ENCODE measurements at places on chromosomes 3 and 15.

DNA sequence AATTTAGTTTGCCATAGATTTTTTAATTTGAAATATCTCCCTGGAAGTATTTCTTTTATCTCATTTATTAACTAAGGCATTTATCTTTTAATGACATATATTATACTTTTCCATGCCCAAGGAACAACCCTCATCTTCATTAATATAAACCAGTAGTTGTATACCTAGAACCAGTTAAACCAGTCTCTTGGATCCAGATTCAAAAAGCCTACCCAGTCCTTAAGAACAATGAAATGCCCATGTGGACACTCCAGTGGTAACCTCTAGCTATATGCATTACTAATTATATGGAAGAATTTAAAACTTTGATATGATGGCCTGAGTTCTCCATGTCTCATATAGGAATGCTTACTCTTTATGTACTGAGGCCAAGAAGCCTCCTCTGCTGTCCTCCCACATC is 4.8 kb downstream of the SIDT1 start:
- no peak for DNase-seq

GRCh38 chr3:85979034-85979433 is 1011.9 kb downstream of the VGLL3 start:
- no peak for DNase-seq

GRCh38 chr15:25850154-25851111 is 12.7 kb downstream of the ATP10A start:
- DNase-seq, result no peak

DNA sequence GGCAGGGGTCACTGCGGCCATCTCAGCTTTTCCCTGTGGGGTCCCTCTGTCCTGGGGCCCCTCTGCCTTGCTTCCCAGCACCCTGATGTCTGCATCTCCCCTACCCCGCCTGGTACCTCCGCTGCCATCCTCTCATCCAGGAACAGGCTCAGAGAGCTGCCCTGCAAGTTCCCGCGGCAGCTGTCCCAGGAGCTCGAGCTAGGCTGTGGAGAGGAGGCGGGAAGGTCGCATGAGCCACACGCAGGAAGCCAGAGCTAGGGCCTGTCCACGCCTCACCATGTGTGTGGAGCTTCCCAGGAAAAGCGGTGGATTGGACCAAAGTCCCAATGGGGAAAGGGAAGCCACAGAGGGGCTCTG is 12.5 kb downstream of the PLA2G4B start:
- no peak for DNase-seq

DNA sequence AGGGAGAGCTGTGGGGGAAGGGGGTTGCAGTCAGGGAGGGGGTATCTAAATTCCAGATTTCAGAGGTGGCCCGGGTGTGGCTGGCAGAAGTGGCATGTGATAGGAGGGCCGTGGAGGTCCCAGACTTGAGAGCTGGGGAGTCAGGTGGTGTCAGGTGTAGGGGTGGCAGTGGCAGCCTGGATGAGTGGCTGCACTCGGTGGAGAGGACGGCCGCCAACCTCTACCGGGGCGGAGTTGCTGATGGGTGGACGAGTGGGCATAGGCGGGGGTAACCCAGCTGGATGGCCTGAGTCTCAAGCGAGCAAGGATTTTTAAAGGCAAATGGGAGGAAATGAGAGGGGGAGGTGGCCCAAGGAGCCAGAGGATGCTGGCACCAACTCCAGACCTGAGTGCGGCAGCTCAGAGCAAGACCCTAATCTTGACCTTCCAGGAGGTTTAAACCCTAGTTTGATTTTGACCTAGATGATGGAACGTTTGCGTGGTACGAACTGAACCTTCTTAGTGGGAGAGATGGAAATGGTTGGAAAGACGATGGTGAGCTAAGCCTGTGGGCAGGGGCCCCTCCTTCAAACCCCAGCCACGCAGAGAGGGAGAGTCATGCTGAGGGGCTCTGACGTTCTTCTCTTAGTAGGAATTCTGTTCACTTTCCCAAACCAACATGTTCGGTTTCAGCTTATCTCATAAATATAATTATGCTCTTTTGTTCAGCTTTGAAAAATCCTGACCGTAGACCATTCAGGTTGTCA is 8.0 kb downstream of the TRAK1 start:
- no peak for DNase-seq

GRCh38 chr15:29708519-29708918 is 113.7 kb downstream of the TJP1 start:
- DNase-seq, result no peak

- DNase-seq, result no peak
Observed at GRCh38 chr3:194109192-194109863, 26.6 kb upstream of the HES1 start.

GRCh38 chr15:56184516-56184915 is 59.2 kb downstream of the RFX7 start:
- DNase-seq, result no peak

GRCh38 chr3:61877359-61878138 is 316.2 kb downstream of the PTPRG start:
- DNase-seq, result no peak

DNA sequence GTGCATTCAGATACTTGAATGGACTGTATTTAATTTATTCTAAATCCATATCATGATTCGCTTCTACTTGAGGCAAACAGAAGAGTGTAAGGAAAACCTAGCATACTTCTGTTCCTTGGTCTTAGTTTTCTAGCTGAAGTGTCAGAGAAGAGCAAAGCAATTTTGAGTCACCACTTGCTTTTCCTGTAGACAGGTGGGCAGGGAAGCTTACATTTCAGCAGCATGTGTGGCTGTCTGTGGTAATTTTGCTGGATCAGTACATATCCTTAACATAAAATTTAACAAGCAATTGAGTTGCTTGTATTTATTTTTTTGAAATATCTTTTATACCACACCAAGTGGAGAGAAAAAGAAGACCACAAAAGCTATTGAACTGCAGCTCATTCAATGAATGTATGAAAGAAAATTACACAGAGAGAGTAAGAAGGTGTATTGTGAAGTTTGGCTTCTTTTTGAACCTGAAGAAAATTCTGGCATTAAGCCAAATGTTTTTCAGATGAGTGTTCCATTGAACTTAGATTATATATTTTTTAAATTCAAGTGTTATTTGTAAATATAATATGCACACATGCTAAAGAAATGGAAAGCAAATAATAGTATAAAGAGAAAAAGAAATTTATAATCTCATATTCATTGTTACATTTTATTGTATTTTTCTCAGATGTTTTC is 747.6 kb downstream of the NAALADL2 start:
- no peak for DNase-seq

DNA sequence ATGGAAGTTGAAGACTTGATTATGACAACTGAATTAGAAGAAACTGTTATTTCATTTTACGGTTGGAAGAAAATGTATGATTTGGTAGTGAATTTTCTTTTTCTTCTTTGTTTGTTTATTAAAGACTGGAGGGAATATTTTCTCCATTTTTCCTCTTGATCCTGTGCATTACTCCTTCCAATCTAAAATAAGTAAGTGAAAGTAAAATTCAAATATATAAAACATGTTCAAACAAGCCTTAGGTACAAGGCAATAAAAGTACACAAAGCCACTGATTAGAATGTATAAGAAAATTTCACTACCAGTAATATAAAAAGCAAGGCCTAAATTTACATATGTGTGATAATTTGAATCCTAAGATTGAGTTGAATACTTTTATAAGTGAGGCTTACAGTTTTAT is 181.2 kb upstream of the MME start:
- DNase-seq, result no peak

DNA sequence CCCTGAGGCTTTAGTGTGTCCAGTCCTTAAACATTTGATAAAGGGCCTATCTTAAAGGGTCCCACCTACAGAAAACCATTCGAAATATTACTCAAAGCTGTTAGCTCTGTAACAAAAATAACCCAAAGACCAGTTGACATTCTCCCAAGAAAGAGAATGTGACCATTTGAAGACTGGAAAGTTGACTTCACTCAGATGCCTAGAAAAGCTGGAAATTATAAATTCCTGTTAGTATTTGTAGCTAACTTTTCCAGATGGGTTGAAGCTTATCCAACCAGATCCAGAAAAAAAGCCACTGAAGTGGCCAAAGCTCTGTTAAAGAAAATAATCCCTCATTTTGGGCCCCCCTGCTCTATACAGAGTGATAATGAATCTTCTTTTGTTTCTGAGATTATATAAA is 408.4 kb downstream of the PLOD2 start:
- DNase-seq, result no peak

DNA sequence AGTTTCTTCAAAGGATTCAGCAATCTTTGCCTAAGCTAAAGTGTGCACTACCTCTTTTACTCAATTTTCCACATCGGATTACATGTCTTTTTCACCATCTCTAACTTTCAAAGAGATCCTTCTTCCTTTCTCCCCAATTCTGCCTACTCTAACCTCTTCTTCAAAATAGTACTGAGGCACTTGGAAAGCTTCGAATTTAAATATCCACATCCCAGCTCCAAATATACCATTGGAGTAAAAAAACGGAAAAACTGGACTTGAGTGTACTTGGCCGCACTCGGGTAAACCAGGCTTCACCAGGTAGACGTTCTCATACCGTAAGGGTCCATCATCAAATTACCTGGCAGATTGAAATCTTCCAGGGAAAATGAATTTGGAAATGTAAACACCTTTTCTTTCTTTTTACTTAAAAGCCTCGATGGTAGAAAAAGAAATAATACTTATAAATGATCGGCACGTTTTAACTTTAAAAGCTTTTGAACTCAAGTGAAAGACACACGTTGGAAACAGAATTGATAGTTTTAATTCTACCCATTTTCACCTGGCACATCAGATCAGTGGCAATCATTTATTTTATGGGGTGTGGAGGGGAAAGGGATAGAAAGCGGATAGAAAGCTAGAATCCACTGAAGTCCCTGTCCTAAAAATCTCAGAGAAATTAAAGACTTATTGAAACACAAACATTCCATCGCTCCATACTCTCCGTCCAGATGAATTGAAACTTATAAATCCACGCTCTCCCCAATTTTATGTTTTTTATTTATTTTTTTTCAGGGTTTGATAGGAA is 8.2 kb upstream of the MEIS2 start:
- no peak for DNase-seq

Measured in NCI-H510A (cell line).